D721Med (cell line): ENCODE measurements at places on chromosomes 3 and 15.

DNA sequence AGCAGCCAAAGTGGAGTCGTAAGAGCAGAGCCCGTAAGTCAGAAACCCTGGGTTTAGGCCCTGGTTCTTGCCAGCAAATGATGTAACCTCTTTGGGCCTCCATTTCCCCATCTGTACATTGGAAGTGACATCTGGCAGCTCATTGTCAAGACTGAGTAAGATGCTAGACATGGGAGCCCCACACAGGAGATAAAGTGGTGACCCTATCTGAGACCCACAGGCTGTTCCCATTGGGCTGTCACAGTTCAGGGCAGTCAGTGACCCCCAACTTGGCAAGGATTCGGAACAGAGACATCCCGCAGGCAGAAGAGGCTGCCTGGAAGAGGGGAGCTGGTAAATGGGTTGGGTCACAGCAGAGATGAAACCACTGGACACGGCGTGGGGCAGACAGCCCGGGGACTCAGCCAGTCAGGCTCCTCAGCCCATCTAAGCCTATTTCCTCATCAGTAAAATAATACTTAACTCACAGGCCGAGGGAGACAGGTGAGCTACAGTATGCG is 1.8 kb downstream of the CLN6 start:
- DNase-seq, result no peak

DNA sequence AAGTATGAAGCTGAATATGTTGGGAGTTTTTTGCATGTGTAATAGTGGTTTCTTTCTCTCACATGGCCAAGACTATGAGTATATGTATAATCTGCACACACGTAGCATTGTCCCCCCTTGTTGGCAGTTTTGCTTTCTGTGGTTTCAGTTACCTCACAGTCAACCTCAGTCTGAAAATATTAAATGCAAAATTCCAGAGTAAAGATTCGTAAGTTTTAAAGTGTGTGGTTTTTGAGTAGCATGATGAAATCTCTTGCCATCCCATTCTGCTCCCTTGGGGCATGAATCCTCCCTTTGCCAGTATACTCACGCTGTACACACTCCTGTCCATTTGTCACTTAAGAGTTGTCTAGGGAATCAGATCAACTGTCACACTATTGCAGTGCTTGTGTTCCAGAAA is 742.0 kb upstream of the CCDC54 start:
- no peak for DNase-seq

DNA sequence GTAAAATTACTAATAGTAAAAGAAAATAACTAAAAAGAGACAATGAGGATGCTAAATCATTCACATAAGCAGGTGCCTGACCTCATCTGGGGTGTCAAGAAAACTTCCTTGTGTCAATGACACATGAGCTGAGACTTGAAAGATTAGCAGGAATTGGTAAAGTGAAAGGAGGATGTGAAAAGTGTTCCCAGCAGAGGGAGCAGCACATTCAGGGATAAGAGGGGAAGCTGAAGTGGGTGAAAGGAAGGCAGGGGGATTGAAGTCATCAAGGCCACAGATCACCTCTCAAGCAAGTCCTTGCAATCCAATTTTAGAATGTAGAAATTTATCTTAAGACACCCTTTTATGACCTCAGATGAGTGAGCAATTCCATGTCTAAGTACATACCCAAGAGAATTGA is 60.2 kb upstream of the ACP3 start:
- no peak for DNase-seq

- no peak for DNase-seq
Measured at GRCh38 chr3:69695443-69695842, 43.8 kb upstream of the MITF start.

DNA sequence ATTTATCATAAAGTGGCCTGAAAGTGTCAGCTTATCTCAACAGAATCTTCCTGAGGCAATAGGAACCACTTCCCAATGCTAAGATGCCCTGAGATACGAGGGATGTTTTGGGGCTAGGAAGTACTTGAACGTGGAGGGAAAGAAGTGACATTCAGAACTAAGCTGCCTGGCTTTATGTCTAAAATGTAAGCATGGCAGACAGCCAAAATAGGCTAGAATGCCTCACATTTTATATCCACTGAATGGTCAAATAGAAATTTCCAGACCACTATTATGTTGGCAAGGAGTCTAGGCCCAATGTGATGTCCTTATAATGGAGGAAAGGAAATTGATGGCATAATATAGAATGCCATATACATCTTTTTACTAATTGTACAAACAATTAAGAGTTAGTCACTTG is 154.9 kb downstream of the PEX5L start:
- no peak for DNase-seq

DNA sequence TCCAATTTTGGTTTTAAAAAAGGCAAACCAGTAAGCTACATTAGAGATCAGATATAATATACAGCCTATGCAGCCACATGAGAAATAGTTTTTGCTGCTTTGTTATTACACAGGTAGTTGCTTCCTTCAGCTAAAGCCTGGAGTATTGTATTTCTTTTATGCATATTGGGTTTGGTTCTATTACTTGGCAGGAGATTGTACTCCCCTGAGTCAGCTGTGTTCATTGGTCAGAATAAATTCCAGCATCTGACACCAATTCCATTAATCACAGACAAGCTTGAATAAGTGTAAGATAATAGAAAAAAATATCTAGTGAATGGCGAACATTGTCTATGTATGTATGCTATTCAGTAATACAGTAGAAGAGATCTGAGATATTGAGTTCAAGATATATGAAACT is 26.1 kb upstream of the ZCWPW2 start:
- DNase-seq, result no peak

DNA sequence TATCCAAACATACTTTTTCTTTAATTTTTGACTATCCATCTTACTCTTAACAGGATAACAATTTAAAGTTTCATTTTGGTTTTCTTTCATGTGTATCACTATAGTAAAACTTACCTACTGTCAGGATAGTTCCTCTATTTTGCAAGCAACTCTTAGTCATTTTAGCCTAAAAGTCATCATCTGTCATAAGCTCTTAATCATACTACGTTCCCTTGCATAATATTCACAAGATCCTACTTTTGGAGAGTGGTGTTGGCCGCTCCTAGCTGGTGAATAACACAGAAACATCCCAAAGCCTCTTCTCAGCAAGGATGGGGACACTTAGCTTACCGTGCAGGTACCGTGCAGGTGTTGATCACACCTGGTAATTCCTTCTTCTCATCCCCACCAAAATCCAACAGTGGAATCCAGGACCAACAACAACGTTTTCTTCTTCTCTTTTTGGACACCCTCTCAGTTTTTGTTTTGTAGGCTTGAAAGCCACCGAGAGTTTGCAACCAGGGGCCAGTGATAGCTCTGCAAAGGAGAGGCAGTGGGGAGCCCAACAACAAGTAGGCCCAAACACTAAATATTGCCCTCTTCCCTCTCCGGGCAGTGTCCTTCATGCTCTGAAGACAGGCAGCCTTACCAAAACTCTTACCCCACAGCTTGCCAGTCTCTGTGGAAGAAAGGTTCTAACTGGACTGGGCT is 433 bp downstream of the FILIP1L start:
- DNase-seq, result no peak

DNA sequence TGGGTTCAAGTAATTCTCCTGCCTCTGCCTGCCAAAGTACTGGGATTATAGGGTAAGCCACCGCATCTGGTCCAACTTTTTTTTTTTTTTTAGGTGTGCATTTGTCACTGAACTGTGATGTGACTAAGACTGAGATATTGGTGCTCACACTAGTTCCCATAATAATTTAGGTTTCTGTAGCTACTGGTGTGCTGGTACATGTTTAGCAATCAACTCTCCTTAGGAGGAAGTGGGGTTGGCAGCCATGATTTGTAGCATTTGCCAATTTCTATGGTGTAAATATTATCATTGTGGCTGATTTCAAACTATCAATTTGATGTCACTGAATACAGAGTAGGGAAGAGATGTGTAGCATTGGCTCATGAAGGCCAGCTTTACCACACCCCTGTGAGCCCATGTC is 372.7 kb downstream of the EDEM1 start:
- DNase-seq, result no peak

- no peak for DNase-seq
Measured at GRCh38 chr3:113968986-113969385, 21.2 kb downstream of the ZDHHC23 start.

DNA sequence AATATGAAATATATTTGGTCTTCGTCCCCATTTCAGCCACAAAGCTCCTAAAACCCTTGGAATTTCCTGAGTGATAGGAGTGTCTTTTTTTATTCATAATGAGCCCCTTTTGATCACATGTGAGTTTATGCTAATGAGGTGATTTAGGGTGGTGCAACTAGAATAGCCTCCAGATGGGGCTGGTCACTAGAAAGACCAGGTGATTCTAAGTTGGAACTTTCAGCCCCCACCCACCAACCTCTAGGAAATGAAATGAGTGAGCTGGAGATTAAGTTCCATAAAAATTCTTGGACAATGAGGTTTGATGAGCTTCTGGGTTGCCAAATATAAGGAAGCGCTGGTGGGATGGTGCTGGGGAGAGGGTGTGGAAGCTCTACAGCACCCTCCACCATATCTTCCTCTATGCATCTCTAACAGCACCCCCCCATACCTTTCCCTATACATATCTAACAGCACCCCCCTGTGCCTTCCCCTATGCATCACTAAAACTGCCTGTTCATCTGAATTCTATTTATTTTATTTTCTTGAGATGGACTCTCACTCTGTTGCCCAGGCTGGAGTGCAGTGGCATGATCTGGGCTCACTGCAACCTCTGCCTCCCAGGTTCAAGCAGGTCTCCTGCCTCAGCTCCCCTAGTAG is 2.1 kb upstream of the SMCO1 start:
- no peak for DNase-seq

- no peak for DNase-seq
Measured at GRCh38 chr3:109363634-109364033, 26.3 kb upstream of the DPPA4 start.

- DNase-seq, result no peak
Measured at GRCh38 chr3:175612487-175613196, 753.5 kb downstream of the NAALADL2 start.
